Tibial nerve (tissue), 4 donors: ENCODE measurements at places on chromosomes 3 and 15. TPM values are rescaled to one million over a fixed set of nuclear protein-coding genes. Genes with fewer than 3 reads are reported as not detected.

DNA sequence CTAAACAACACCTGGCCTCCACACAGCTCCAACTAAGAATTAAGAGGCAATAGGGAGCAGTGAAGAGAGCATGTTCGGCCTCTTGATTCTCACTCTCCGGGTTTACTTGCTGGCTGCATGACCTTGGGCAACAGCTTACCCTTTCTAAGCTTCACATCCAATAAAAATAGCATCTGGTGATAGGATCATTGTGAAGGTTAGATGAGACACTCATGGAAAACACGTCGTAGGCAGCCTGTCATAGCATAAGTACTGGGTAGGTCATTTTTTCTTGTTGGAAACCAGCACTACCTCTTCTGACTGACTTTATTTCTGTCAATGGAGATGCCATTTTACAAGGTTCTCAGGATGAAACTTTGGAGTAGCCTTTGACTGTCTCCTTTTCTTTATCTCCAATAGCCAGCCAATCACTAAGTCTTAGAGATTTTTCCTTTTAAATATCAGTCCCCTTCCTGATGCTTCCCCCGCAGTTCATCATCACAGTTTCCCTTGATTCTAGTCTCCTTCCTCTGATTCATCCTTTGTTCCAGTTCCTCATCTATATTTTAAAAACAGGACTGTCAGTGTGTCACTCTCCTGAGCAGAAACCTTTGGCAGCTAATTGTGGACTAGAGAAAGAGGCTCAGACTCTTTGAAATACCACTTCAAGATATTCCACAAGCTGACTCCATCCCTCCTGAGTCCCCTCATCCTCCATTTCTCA is 271.5 kb downstream of the SLC9A9 start:
- no peak for DNase-seq

- no peak for DNase-seq
Measured at GRCh38 chr3:42486814-42487565, 15.5 kb upstream of the VIPR1 start.

- DNase-seq = no peak
Measured at GRCh38 chr3:123419181-123419849, 29.6 kb downstream of the ADCY5 start.

DNA sequence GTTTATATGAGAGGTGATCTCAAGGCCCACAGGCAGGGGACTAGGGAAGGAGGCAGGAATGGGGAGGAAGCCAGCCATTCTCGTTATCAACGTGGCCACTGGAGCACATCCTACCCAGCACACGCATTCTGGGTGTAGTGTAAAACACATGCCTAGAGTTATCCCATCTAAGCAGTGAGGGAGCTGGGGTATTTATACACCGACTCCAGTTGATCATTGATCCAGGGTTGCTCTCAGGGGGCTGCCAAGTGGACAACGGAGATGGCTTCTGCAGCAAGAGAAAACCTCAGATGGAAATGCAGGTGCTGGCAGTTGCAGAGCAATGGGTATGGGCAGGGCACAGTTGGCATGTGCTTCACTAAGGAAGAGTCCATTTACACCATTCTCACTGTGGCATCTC is 30.4 kb upstream of the SYNM start:
- no peak for DNase-seq

Gene ACTRT3
- total RNA-seq = 2.3 TPM

GRCh38 chr3:179194931-179195330 is 46.8 kb downstream of the PIK3CA start:
- DNase-seq = no peak

Gene CPLX3
- total RNA-seq = not detected

Gene TMIE
- 0.21 TPM for total RNA-seq

- no peak for DNase-seq
Measured at GRCh38 chr3:25697553-25697952, 32.8 kb upstream of the TOP2B start.

Gene MME
- 127 TPM for total RNA-seq

- no peak for DNase-seq
Measured at GRCh38 chr15:80920271-80920699, 69.3 kb downstream of the MESD start.

GRCh38 chr15:95105229-95105628 is 873.9 kb downstream of the MCTP2 start:
- no peak for DNase-seq

Gene KLHDC8B
- 31.5 TPM for total RNA-seq

DNA sequence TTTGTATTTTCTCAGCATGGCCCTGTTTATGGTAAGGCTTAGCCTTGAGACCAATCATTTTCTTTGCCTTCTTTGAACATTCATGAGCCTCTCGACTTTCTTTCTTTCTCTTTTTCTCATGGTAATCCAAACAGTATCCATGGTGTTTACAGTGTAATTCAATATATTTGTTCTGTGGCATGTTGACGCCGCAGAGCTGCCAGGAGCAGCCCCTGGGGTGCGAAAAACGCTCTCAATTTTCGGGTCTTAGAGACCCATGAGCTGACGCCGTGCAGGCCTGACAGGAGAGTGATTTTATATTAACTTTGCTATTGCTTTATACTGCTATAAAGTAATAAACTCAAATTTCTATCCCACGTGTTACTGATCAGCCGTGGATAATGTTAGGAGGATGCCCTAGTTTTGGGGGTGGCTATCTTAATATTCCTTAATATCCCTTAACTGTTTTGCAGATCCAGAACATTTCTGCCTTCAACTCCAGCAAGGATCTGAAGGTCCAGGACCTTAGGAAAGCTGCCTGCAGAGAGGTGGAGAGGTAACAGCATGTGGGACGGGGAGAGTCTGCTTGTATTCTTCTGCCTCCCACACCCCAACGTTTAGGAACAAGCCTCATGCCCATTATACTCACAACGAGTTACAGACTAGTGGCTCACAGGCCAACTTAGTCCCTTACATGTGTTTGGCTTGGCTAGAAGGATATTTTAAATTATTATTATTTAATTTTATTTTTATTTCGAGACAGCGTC is 29.3 kb upstream of the MYO1E start:
- DNase-seq = no peak

Gene LRRC58
- 53.2 TPM for total RNA-seq

GRCh38 chr15:57310876-57311275 is 65.4 kb upstream of the CGNL1 start:
- DNase-seq = no peak

DNA sequence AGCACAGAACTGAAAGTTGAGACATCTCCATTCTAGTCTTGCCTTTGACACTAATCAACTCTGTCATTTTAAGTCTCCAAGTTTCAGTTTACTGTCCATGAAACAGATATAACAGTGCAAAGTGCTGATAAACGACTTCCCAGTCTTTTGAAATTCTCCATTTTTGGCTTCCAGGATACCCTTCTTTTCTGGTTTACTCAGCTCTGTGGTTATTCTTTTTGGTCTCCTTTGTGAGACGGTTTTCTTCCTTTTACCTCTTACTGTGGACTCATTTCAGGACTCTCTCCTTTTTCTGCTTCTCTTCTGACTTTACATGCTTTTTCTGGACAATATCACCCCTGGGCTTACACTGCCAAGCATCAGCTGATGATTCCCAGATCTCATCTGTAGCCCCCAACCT is 18.9 kb downstream of the SST start:
- DNase-seq = no peak

DNA sequence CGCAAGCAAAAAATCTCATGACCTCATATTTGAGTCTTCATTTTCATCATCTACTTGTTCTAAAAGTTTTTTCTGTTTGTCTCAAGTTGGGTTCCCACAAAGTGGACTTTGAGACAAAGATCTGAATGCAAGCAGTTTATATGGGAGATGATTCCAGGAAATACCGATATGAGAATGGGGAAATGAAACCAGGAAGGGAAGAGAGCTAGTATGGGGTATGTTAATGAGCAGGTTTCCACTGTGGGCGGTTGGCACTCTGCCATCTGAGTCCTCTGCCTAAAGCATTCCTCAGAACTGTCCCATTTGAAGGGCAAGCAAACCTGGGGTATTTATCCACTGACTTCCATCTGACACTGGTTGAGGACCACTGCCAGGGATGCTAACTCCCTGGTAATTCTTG is 8.8 kb downstream of the ADPRH start:
- DNase-seq = peak; percentile 39

Gene SLC15A2
- total RNA-seq = 13.2 TPM

DNA sequence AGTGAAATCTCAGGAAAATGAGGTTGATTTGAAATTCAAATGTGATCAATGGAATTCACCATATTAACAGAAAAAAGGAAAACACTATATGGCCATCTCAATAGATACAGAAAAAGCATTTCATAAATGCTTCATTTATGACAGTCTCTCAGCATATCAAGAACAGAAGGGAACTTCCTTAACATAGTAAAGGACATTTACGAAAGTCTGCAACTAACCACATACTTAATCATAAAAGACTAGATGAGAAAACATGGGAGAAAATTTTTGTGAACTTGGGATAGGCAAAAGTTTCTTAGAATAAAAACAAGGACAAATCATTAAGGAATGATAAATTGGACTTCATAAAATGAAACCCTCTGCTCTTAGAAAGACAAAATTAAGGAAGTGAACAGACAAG is 24.7 kb upstream of the TIPARP start:
- DNase-seq = no peak

Gene CHCHD4
- 12.7 TPM for total RNA-seq

Gene CLEC3B
- total RNA-seq = 326 TPM

Gene EIF4E3
- 11.2 TPM for total RNA-seq
